Right renal cortex interstitium (tissue), 3 donors: ENCODE measurements at places on chromosomes 13 and 19.
A peak's percentile ranks its signal among the peaks of the same experiment; 100 is the strongest.

- no peak for DNase-seq
Observed at GRCh38 chr13:25733696-25734435, 317.9 kb downstream of the SHISA2 start.

- DNase-seq: no peak
Observed at GRCh38 chr19:33698576-33699435, 77.1 kb downstream of the CHST8 start.

GRCh38 chr13:79485014-79485811 is 4.3 kb downstream of the NDFIP2 start:
- DNase-seq: no peak

GRCh38 chr19:46626446-46626845 is 1.6 kb upstream of the PTGIR start:
- no peak for DNase-seq

- no peak for DNase-seq
Observed at GRCh38 chr19:48635966-48636858, 967 bp downstream of the DBP start.

DNA sequence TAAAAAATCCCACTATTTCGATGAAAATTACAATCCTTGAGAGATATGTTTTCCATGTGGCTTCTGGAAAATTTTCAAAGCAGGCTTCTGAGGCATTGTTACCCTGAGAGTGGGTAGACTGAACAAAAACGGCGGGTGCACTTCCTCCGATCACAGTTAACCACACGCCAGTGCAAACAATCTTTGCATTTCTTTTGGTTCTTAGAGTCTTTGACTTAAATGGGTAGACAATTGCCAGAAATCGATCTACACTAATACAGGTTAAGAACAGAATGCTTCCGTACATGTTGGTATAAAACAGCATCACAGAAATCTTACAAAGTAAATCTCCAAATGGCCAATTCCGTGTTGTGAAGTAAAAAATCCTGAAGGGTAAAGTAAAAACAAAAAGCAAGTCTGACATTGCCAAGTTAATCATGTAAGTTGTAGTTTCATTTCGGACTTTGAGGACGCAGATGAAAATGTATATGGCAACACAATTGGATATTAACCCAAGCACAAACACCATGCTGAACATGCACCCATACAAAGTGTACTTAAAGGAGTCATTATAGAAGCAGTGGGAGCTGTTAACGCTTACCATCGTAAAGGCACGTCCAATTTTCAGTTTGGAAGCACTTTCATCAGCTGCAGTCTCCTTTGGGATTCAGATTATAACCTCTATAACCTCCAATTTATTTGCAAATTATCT is 927 bp downstream of the LPAR6 start:
- no peak for DNase-seq

DNA sequence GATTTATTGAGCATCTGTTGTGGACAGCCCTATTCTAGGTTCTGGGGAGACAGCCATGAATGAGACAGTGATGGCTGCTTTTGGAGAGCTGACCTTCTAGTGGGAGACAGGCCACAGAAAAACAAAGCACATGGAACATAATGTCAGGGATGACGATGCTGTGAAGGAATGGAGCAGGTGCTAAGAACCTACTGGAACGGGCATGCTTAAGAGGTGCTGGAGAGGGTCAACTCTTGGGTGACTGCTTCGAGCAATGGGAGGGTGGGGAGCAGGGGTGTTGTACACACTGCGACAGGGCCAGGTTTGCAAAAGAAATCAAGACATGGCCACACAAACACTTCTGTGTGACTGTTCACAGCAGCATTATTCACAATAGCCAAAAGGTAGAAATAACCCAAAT is 12.1 kb upstream of the CEACAM16 start:
- DNase-seq: no peak

- DNase-seq: peak; percentile 100
Observed at GRCh38 chr19:38850436-38850975, 720 bp upstream of the HNRNPL start.

DNA sequence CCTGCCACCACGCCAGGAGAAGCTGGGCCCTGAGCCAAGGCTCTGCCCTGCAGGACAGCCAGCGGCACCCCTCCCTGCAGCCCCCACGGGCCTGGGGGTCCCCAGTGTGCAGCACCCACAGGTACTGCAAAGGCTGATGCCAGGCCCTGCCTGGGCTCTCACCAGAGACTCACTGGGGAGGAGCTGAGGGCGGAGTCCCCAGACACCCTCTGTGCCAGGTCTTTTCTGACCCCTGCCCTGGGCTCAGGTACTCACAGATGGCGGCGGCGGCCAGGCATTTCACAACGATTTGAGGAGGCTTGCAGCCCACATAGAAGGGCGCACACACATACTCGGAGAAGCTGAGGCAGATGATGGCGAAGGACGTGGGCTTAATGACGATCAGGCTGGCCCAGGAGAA is 5.7 kb downstream of the SLC7A9 start:
- DNase-seq: no peak

GRCh38 chr19:31613683-31614219 is 264.5 kb upstream of the TSHZ3 start:
- DNase-seq: no peak

GRCh38 chr13:80303225-80303811 is 37.6 kb downstream of the SPRY2 start:
- DNase-seq: no peak

GRCh38 chr13:39600766-39601165 is 2.2 kb downstream of the LHFPL6 start:
- DNase-seq: no peak

GRCh38 chr13:30044932-30045331 is 194.5 kb upstream of the UBL3 start:
- no peak for DNase-seq

- DNase-seq: no peak
Observed at GRCh38 chr19:19342086-19343015, 21.7 kb downstream of the MAU2 start.

- no peak for DNase-seq
Observed at GRCh38 chr13:74090869-74091605, 43.2 kb downstream of the KLF12 start.

DNA sequence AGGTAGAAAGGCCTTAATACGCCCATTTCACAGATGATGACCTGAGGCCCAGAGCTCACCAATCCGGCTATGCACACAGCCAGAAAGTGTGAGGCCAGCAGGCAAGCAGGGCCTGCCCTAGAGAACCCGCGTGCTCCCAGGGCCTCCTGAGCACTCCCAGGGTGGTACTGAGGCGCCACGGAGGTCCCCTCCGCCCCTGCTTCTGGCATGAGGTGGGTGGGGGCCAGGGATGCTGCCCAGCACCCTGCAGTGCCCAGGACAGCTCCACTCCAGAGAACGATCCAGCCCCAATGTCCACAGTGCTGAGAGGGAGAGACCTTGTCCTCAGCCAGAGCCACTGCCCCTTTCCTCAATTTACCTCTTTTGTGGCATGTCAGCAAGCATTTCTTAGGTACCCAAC is 13.9 kb downstream of the SGTA start:
- no peak for DNase-seq

- no peak for DNase-seq
Observed at GRCh38 chr13:23731709-23732108, 157.5 kb downstream of the MIPEP start.

- DNase-seq: no peak
Observed at GRCh38 chr13:29621841-29622240, 26.4 kb upstream of the SLC7A1 start.

DNA sequence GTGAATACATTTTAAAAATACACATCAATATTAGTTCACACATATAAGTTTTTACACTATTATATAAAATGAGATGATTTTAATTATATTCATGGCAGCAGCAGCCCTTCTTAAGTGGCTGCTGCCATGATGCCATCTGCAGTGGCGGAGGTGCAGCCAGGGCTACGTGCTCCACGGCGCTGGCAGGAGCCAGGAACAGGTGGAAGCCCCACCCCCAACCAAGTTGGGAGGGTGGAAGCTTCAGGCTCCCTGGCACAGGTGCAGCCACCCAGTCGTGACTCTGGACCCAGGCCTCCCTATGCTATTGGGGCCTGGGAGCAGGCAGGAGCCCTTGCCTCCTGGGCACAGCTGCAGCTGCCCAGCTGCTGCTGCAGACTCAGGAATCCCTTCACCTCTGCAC is 646.9 kb upstream of the PCDH9 start:
- DNase-seq: no peak

DNA sequence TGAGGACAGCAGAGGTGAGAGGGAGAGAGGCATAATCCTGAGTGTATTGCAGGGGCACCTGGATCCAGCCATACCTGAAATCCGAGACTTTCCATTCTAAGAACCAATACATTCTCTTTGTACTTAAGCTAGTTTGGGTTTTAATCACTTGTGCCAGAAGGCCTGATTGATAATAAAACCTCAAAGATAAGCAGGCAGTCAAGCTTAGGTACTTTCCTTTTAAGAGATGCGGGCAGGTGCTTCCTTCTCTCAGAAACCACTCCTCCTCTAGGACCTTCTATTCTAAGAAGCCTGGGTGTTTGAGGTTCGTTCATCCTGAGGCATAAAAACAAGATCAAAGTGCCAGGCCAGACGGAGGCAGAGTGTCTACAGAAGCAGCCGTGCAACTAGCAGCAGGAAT is 22.2 kb downstream of the FAM187B start:
- no peak for DNase-seq

GRCh38 chr13:111902726-111903125 is 164.2 kb upstream of the SOX1 start:
- no peak for DNase-seq

DNA sequence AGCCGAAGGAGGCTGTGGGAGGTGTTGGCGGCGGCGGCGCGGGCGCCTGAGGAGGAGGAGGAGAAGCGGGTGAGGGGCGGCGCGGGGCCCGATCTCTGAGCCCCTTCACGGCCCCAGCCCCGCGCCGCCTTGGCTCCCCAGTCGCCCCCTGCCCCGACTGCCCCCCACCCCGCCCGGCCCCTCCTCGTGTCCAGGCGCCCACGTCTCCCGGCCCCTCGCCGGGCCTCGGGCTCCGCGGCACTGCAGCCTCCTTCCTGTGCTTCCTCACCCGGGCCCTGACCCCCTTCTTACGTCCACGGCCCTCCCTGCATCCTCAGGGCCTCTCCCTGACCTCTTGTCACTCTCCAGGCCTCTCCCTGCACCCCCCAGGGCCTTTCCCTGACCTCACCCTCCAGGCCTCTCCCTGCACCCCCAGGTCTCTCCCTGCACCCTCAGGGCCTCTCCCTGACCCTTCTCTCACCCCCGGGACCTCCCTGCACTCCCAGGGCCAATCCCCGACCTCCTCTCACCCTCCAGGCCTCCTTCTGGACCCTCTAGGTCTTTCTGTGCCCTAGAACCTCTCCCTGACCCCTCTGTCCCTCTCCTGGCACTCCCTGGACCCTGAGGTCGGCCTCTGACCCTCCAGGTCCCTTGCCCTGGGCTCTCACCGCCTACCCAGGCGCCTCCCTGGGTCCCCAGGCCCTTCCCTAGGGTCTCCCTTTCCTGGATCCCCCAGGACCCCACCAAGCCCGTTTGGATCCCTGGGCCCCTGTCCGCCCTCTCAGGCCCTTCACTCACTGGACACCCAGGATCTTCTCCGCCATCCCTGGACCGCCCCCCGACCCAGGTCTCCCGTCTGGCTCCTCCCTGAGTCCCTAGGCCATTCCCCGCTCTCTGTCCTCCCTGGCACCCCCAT is 460 bp downstream of the KMT5C start:
- DNase-seq: no peak

- no peak for DNase-seq
Observed at GRCh38 chr13:109595471-109595870, 190.9 kb downstream of the IRS2 start.

- DNase-seq: peak; percentile 74
Observed at GRCh38 chr13:93227878-93228642, 1.5 kb downstream of the GPC6 start.

DNA sequence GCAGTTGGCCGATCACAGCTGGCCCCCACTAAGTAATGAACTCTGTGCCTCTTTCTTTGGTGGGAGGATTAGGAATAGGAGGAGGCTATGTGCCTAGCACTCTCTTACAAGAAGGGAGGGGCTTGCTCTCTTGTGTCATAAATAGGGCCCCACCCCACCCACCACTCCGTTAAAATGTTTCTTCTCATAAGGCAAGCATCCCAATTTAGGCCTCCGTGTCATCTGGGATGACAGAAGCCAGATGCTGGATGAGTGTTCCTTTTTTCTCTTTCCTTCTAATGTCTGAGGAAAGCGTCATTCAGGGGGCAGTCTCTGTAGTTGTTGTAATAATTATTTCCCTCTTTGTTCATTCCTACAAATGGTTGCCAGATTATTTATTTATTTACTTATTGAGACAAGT is at the start of gene LIPE:
Gene LIPE (minus strand): TSS at position 76 of the 400 bp plus-strand sequence. CDS start 239 bp downstream, outside the sequence.
- DNase-seq: peak; percentile 51

GRCh38 chr13:36346222-36347083 is at the start of gene SPART:
TSS of gene SPART (minus strand) at chr13:36346394. CDS start at chr13:36335830, 10,564 bp downstream.
- peak; percentile 86 for DNase-seq

- DNase-seq: no peak
Observed at GRCh38 chr19:42246143-42246921, 3.9 kb upstream of the GSK3A start.

GRCh38 chr13:104487006-104487405 is 1420.8 kb upstream of the SLC10A2 start:
- no peak for DNase-seq

GRCh38 chr19:40390084-40390742 is at the start of gene HIPK4:
TSS of gene HIPK4 (minus strand) at chr19:40390181. CDS start at chr19:40389902, 279 bp downstream.
- no peak for DNase-seq

DNA sequence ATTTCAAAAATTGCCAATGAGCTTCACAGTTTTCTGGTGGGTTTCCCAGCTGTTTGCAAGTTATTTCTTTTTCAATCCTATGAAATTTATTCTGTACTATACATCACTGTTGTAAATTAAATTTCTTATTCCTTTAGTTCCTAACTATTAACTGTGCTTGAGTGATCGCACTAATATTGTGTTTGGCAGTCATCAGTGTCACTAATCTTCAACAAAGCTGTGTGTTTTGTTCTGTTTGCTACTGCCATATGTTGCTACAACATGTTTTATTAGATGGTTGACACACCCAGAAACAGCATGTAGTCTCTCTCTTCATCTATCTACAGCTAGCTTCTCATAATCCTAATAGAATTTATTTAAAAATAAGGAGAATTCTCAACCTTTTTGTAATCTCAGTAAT is 453.6 kb upstream of the PRR20A start:
- no peak for DNase-seq

- no peak for DNase-seq
Observed at GRCh38 chr19:5030136-5030820, 61.4 kb downstream of the KDM4B start.

- DNase-seq: no peak
Observed at GRCh38 chr19:39867133-39867532, 21.0 kb upstream of the FBL start.

GRCh38 chr19:7930765-7931164 is 4.8 kb upstream of the CTXN1 start:
- no peak for DNase-seq

DNA sequence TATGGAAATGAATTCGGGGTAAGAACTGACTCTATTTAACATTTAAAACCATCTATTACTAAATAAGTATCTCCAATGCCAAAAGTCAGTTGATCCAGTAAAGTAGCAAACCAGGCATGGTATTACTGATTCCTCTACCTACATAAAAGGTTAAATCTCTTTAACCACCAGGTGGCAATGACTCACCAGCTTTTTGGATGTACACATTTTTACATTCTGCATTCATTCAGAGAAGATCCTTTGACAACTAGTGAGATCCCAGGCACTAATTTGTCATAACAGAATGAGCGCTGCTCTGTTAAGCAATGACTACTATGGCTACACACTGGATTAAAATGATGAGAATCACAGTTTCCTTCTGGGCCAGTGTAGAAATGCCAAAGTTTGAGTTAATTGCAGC is 329.8 kb upstream of the GPC6 start:
- DNase-seq: peak; percentile 23
